ENCODE measurements at places on chromosomes 16 and 17.
A peak's percentile ranks its signal among the peaks of the same experiment; 100 is the strongest.

- DNase-seq: no peak
Observed at GRCh38 chr17:77107506-77108433, 33.0 kb upstream of the SEC14L1 start.

GRCh38 chr16:14015033-14015432 is 56.1 kb upstream of the MRTFB start:
- DNase-seq: peak; percentile 50

- peak; percentile 50 for DNase-seq
Observed at GRCh38 chr16:68074850-68075555, 10.2 kb upstream of the NFATC3 start.

DNA sequence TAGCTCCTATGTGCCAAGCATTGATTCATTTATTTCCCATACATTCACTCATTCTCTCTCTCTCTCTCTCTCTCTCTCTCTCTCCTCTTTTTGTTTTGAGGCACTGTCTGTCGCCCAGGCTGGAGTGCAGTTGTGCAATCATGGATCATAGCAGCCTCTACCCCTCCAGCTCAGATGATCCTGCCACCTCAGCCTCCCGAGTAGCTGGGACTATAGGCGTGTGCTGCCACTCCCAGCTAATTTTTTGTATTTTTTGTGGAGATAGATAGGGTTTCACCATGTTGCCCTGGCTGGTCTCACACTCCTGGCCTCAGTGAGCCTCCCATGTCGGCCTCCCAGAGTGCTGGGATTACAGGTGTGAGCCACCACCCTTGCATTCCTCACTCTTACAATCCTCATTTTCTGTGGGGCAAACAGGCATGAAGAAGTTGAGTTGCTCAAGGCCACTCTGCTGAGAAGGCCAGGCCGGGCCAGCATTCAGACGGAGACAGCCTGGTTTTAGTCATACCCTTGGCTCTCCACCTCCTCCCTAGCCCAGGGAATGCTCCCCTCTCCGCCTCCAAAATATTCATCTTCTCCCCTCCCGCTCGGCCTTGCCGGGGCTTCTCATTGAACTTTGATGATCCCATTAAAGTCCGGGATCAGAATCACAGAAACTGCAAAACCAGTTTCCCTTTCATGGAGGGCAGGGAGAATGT is 765 bp upstream of the PRM2 start:
- no peak for DNase-seq

DNA sequence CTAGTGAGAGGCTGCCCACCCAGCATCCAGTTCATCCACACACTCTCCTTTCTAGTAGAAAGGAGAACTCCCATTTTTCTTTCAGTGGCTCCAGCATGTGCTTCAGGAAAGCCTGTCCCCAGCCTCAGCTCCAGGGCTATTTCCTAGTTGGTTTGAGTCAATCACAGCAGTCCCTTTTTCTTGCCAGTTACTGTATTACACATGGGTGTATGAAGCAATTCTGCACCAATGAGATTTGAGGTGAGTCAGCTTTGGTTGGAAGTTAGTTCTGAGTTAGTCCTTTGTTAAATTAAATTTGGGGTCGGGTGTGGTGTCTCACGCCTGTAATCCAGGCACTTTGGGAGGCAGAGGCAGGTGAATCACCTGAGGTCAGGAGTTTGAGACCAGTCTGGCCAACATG is 24.8 kb downstream of the RAD51D start:
- DNase-seq: peak; percentile 66

DNA sequence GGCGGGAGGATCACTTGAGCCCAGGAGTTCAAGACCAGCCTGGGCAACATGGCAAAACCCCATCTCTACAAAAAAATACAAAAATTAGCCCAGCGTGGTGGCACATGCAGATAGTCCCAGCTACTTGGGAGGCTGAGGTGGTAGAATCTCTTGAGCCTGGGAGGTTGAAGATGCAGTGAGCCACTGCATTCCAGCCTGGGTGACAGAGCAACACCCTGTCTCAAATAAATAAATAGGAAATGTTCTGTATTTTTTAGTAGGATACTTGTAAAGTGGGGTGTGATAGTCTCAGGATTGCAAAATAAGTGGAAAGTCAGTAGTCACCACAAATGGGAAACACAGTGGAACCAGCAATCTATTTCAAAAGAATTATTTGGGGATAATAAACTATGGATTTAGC is 4.0 kb downstream of the RSPRY1 start:
- DNase-seq: no peak

- no peak for DNase-seq
Observed at GRCh38 chr17:78425429-78425828, 47.0 kb downstream of the PGS1 start.

- no peak for DNase-seq
Observed at GRCh38 chr17:67280279-67280678, 35.3 kb upstream of the HELZ start.

DNA sequence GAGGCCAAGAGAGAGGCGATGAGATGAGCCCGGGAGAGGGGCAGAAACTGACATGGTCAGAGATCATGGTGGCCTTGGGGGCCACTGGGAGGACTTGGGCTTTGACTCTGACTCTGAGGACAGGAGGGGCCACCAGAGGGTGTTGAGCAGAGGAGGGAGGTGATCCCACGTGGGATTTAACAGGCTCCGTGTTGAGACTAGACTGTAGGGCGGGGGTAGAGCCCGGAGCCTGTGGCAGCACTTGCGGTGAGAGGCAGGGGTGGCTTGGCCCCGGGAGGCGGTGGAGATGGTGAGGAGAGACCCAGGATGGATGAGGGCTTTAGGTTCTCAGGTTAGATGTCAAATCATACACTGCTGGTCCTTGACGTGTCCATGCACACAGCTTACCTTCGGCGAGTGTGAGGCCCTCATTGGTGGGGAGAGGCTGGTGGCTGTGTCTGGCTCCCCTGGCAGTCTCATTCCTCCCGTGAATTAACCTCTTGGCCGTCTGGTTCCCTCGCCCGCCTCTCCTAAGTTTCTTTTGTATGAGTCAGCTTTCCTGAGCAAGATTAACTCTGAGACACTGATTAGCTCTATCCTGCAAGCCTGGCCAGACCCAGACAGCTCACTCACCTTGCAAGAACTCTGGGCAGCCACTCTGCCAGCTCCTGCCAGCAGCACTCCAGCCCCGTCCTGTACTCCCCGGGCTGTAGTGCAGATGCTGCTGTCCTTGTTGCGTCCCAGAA is 39.7 kb downstream of the VPS35L start:
- no peak for DNase-seq

GRCh38 chr16:11392041-11392581 is 46.9 kb downstream of the RMI2 start:
- DNase-seq: no peak

GRCh38 chr17:70624211-70624610 is 454.9 kb downstream of the KCNJ2 start:
- peak; percentile 70 for DNase-seq

DNA sequence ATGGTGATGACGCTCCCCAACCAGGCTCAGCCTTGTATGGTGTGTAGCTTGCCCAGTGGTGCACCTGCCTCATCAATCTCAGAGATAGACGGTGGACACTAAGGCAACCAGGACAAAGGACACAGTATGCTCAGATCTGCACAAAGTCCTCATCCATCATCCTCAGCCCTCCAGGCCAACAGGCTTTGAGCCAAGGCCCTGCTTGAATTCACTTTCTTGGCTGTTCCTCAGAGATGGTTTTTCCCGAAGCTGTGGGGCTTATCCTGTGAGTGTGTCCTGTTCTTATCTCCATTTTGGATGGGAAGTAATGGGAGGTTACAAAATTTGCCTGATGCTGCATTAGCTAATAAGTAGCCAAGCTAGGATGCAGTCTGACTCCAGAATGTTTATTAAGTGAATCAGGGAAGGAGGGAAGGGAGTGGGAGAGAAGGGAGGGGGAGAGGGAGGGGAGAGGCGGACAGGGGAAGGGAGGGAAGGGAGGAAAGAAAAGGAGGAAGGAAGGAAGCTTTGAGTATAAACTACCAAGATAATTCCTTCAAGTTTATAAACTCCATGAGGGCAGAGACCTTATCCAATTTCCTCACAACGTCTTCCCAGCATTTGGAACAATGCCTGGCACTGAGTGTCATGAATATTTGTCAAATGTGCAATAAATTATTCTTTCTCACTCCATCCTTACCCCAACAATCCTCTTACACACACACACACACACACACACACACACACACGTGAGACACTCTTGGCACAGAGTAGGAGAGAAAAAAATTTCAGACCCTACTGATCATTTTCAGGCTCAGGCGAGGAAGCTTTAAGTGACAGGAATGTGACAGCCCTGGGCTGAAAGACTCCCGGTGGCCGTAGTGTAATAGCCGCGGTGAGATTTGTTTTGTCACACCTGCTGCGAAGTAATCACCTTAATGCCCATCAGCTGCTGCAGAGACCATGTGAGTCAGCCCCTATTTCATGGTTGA is 84.3 kb downstream of the BMERB1 start:
- no peak for DNase-seq

DNA sequence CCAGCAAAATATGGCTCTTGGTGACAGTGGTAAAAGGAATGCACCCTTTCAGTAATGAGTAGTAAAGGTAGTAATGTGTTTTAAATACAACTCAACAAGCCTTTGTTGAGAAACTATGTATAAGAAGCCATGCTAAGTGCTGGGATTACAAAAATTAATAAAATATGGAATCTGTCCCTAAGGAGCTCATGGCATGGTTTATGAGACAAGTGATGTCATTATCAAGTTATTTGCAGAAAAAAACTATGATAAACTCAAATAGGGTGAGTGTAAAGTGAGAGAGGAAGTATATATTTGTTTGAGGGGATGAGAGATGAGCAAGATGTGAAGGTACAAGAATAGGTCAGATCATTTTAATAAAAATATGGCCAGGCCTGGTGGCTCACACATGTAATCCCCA is 76.9 kb downstream of the NF1 start:
- no peak for DNase-seq

- no peak for DNase-seq
Observed at GRCh38 chr16:85170590-85171003, 58.3 kb upstream of the CIBAR2 start.

GRCh38 chr16:56411123-56411522 is 14.2 kb downstream of the AMFR start:
- DNase-seq: peak; percentile 1

- peak; percentile 55 for DNase-seq
Observed at GRCh38 chr17:76480632-76481031, 13.2 kb downstream of the AANAT start.

DNA sequence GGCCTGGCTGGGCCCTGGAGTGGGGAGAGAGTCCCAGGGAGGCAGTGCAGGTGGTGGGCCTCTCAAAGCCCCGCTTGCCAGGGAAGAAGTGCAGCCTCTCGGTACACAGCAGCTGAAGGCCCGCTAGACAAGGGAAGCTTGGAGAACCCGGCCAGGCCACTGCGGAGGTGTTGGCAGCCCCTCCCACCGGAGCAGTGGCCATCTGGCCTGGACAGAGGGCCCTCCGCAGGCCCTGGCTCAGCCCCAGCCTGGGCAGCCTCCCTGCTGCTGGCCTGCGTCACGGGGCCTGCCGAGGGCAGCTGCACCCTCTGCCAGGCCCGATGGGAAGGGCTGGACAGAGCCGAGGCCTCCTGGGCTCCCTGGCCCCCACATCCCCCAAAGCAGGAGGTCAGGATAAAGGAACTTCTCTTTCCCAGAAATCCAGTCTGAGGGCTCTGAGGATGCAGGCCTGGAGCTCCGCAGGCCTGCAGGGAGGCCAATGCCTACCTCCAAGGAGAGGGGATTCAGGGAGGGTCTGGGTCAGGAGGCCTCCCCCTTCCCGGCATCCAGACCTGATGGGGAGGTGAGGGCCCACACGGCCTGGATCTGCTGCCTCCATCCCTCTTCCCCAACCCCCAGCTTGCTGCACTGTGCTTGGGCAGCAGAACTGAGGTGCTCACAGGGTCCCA is 4.3 kb downstream of the SPPL2C start:
- no peak for DNase-seq

GRCh38 chr17:7878234-7878633 is 10.4 kb upstream of the CHD3 start:
- no peak for DNase-seq

DNA sequence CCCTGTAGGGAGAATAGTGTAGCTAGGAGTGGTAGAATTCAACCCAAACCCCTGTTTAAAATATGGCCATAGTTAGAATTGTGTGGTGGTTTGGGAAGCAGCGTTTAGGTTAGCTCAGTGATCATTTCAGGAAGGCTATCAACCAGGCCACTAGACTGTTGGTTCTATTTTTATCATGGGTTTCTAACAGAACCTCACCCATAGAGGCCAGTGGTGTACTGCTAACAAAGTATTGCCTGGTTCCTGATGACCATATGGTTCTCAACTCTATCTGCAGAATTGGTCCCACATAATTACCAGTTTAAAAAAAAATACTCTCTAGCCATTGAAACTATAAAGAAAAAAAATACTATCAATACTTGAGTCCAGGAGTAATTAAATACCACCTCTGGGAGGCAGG is 70.5 kb upstream of the RASL10B start:
- DNase-seq: no peak

- no peak for DNase-seq
Observed at GRCh38 chr17:41615454-41615853, 2.9 kb upstream of the KRT16 start.

- no peak for DNase-seq
Observed at GRCh38 chr16:69367980-69368379, 16.4 kb upstream of the TMED6 start.

DNA sequence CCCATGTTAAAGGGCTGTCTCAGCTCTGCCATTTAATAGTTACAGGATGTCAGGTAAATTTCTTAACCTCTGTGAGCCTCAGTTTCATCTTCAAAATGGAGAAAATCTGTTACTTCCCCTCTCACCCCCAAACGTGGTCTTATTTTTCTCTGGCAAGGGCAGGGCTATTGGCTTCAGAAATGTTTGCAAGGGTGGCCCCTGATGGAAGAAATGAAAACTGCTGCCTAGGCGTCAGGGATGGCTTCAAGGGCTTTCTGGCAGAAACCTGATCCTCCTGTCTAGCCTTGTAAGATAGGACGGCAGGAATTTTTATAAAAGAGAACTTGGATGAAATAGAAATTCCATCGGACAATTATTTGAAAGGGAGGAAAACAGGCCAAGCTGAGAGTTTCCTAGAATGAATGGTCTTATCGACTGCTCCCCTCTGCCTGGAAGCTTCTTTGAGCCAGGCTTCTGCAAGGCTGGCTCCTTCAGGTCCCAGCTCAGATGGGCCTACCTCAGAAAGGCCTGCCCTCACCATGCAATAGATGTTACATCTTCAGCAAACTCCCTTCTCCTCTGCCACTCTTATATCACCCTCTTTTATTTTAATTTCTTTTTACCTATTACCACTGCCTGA is 43.0 kb upstream of the TANGO6 start:
- DNase-seq: peak; percentile 65

DNA sequence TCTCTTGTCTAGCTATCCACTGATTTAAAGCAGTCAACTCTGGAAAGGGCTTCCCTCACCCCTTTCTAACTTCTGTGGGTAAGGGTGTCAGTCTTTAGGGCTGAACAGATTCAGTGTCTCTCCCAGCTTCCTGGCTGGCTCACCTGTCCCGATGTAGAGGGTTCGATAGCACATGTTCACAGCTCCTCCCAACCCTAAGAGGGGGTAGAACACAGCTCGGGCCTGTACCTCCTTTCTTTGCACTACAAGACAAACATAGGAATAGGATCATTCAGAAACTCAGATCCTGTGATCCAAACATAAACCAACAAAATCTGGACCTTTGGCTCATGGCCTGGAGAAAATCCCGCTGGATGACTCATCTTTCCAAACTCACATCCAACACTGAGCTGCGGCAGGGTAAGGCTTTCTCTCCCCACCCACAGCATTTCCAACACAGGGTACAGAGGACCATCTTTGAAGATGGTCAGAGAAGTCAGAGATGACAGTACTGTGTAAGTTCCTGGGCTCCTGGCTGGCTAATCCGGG is 5.8 kb upstream of the DHRS13 start:
- no peak for DNase-seq

- DNase-seq: no peak
Observed at GRCh38 chr16:6512512-6512911, 820.1 kb upstream of the RBFOX1 start.
